ENCODE measurements at places on chromosomes 1 and 21.

GRCh38 chr1:223177681-223178080, 34.6 kb upstream of the TLR5 start:
- no peak for DNase-seq

DNA sequence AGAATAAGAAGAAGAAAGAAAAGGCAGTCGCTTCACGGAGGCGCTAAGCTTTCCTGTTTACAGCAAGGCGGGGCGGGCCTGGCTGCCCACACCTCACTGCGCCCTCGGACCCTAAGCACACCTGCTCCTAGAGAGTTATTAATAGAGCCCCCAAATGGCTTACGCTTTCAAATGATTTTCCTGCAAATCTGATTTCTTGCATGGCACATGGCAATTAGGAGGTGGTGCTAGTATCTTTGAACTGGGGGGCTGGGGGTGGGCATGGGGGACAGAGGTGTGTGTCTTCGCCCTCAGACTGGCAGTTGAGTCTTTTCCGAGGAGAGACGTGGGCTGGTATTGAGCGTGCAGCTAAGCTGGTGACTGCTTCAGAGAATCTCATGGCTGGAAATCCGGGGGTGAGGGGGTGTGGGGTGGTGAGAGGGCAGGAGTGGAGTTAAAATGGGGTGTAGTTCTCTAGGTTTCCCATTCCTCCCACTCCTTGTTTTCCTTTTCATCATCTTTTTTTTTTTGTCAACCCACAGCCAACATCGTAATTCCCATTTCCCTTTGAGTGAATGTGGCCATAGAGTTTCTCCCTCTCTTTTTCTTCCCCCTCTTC, 1.3 kb downstream of the S1PR1 start:
- no peak for DNase-seq

GRCh38 chr1:183989078-183989577, 48.4 kb downstream of the COLGALT2 start:
- DNase-seq, result no peak

DNA sequence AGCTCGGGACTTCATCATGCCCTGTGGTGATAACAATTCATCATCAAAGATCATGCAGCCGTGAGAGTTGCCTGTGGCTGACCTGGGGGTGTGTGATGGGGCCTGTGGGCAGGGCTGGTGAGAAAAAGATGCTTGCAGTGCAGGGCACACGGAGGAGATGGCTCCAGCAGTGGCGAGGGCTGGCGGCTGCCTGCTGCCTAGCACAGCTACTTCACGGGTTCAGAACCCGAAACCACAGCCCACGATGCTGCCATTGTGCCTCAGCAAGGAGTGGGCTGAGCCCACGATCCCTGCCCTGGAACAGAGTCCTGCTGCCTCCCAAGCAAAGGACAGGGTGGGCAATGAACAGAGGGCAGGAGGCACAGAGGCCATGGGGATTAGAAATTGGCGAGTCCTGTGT, 631 bp upstream of the KRTAP10-9 start:
- no peak for DNase-seq

DNA sequence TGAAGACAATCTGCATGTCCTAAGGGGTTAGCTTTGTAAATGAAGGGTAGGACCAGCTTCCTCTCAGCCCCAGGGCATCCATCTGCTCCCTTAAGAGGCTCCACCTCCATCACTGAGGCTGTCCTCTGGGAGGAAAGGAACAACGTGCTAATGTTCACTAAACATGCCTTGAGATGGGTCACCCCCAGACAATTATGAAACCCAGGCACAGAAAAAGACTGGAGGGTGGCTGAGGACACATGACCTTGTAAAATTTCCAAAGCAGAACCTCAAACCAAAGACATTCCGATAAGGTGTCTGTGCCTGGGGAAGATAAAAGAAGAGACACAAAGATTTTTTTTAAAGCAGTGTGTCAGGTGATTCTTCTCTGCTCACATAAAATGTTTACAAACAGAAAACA, 37.6 kb upstream of the ZNF124 start:
- DNase-seq, result no peak

DNA sequence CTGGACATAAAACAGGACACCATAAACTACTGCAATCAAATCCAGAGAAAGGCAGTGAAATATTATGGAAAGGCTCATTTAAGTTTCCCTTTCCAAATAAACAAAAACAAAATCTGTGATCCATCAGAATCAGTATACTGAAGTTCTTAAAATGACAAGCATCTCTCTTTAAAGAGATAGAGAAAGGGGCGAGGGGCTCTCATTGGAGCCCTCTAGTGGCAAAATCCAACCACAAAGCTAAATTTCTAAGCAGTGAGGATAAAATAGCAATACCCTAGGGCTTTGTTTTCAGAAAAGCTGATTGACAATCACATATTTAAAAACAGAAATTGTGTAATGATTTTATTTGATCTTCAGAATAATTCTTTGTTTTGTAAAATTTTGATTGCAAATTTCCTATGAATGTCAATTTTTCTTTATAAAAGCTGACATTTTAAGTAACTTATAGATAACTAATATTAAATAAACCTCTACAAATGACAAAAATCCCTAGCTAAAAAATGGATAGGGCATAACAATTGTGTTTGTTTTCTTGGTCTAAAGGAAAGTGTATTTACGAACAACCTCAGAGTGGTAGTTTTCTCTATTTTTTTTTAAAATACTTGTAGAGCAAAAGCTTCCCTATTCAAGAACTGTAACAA, 138.2 kb downstream of the COL24A1 start:
- no peak for DNase-seq

- no peak for DNase-seq
These were observed 45.1 kb downstream of the MAP3K7CL start for GRCh38 chr21:29175408-29176134.

- DNase-seq, result no peak
These were observed 19.9 kb downstream of the RPL5 start for GRCh38 chr1:92851729-92852128.

- DNase-seq, result no peak
These were observed 38.4 kb upstream of the KCNQ4 start for GRCh38 chr1:40745176-40745575.

DNA sequence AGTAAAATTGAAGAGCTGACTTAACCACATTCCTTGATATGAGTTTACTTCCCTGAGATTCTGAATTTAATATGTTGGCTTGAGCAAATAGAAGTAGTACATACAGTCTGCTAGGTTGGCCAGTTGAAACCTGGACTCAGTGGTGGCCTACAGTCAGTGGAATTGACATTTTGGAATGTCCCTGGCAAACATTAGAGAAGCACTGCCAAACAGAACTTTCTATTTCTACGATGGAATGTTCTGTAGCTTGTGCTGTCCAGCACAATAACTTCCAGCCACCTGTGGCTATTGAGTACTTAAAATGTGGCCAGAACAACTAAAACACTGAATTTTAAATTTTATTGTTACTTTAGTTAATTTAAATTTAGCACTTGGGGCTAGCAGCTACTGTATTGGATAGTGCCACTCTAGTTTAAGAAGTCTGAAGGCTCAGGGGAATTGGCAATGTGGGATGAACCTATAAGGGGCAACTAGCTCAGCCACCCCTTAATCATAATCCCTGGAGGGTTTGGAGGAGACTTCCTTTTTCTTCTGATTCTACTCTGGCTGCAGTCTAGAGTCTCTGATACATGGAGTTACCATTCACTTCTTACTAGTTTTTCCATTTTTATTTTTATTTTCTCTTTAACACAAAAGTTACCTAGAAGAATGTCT, 10.3 kb upstream of the TEDDM1 start:
- DNase-seq, result no peak

DNA sequence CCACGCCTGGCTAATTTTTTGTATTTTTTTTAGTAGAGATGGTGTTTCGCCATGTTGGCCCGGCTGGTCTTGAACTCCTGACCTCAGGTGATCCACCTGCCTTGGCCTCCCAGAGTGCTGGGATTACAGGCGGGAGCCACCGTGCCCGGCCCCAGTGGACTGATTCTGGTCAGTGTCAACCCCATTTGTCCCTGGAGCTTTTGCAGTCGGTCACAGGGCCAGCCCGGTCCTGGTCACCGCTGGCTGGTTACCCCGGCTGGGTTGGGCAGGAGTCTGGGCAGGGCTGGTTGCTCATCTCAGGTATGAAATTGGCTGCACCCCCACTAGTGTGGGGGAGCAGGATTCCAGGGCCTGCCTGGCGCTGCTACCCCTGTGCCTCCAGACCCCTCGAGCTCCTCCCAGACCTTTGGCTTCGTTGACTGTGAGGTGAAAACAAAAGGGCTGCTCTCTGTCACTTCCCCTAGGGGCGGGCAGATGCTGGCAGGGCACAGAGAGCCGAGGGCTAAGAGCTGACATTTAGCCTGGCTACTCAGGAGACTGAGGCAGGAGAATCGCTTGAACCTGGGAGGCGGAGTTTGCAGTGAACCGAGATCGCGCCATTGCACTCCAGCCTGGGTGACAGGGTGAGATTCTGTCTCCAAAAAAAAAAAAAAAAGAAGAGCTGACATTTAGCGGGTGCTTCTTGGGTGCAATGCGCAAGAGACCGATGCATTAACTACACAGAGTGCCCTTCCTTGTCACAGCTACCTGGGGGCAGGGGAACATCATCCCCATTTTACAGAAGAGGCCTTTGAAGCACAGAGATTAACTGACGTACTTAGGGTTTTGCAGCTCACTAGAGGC, 10.6 kb downstream of the TNFRSF1B start:
- DNase-seq, result no peak
